ENCODE measurements at places on chromosomes 1 and 21.

DNA sequence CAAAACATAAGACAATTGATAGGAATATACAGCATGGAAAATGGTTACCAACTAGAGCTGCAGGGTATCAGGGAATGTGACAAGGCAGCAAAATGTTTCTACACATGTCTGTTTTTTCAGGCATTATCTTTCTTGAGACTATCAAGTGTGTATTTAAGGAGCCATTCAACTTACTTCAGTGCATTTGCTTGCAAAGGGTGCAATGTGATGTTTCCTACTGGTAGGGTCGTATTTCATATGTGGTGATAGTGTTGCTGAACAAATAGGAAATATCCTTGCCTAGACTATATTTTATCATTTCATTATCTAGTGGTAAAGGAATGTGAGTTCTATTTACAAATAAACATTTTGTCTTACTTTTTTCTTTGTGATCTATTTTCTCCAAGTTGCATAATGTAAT is 42.4 kb downstream of the PTPRC start:
- DNase-seq: peak; percentile 71

- DNase-seq: no peak
Measured at GRCh38 chr1:218548764-218549163, 203.6 kb downstream of the TGFB2 start.

GRCh38 chr1:233614743-233615521 is 1.0 kb downstream of the KCNK1 start:
- no peak for DNase-seq

- no peak for DNase-seq
Measured at GRCh38 chr1:118990513-118991152, 2.5 kb upstream of the TBX15 start.

- DNase-seq: no peak
Measured at GRCh38 chr1:203135636-203136305, 8.2 kb downstream of the ADORA1 start.

GRCh38 chr1:6309564-6309963 is 48.7 kb upstream of the GPR153 start:
- no peak for DNase-seq

- no peak for DNase-seq
Measured at GRCh38 chr1:212190169-212190568, 95.0 kb upstream of the PPP2R5A start.

- no peak for DNase-seq
Measured at GRCh38 chr1:47936916-47937551, 60.2 kb downstream of the TRABD2B start.

DNA sequence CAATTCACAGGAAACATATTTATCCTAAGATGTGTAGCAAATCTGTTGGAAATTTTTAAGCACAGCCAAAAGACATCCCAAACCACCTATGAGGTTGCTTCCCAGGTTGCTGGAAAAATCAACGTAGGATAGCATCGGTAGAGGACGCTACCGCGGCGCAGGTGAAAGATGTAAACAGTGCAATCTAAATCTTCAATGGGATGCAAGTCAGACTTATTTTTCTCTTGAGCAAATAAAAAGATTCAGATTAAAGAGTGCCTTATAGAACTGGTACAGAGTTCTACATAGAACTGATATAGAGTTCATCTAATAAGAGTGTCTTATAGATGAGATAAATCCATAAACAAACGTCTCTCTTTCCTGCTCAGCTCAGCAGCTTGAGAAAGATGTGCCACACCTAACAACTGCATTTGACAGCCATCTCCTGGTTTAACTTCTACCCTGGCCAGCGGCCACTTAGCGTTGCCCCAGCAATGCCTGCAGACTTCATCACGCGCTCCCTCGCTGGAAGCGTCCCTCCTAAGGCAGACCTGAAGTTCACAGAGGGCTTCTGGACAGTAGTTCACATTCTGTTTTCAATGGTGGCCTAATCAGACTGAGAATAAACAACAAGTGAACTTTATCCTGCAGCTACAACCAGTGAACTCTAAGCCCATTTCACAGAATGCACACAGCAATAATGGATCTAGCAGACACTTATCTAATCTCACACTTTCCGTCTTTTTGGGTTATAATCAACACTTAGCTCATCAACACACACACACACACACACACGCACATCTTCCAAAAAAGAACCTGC is 164.5 kb downstream of the TOMM20 start:
- DNase-seq: no peak

GRCh38 chr1:217059401-217059800 is 336.2 kb upstream of the ESRRG start:
- no peak for DNase-seq

DNA sequence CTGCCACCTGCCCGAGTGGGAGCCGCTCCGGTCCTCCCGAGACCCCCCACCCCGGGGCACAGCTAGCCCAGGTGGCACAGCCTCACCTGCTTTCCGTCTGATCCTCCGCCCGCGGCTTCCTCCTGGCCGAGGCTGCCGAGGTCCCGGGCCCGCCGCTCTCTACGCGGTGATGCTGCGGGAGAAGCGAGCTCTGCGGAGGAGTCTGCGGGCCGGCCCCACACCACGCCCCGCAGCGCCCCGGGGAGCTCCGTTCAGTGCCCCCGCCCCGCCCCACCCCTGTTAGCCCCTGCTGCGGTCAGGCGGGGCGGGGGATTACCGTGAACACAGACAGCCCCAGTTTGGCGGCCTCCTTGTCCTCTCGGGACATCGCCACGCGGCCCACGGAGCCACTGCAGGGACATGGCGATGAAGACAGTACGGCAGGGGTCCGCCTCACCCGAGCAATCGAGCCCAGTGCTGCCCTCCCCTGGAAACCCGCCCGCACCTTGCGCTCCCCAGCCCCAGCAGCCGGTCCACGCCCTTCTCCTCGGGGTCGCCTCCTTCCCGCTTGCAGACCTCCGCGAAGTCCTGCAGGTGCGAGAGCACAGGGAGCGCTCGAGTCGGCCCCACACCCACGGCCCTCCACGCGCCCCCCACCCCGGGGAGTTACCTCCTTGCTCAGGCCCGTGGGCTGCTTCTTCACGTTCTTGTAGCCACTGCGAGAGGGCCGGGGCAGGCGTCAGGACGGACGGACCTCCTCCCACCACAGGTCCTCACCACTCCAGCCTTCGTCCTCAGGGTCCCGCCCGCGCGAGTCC is 933 bp downstream of the C1orf35 start:
- peak; percentile 40 for DNase-seq

DNA sequence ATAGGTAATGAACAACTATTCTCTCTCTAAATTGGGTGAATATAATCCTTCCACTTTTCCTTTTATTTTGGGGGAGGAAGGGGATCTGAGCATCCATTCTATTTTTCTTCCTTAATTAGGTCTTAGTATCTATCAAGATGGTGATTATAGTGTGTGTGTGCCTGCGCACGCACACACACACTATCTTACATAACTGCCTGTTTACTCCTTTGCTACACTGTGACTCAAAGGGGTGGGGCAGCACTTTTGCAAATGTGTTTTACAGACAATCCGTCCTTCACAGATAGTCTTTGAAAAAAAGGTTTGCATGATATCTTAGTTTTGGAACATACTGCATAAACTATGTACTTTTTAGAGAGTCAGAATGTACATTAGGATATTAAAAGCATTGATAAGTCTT is 191.5 kb downstream of the SDCCAG8 start:
- peak; percentile 78 for DNase-seq

GRCh38 chr1:47931395-47931794 is 65.8 kb downstream of the TRABD2B start:
- DNase-seq: no peak

DNA sequence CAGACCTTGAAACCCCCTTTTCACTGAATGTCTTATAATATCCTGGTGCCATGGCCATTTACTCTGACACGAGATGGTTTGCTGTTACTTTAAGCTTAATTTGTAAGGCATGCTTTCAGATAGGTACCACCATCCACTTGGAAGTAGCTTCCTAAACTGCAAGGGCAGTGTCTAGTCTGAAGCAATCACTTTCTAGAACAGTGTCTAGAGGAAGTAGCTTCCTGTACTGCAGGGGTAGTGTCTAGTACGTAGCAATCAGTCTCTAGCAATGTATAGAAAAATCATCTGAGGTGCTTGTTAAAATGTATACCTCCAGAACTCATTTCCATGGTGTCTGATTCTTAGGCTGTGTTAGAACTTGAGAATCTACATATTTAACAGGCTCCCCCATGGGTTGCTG is 42.5 kb downstream of the ZBTB40 start:
- DNase-seq: no peak

- DNase-seq: no peak
Measured at GRCh38 chr1:183484851-183485250, 12.6 kb downstream of the SMG7 start.

GRCh38 chr1:41648844-41649243 is 164.4 kb upstream of the EDN2 start:
- no peak for DNase-seq

DNA sequence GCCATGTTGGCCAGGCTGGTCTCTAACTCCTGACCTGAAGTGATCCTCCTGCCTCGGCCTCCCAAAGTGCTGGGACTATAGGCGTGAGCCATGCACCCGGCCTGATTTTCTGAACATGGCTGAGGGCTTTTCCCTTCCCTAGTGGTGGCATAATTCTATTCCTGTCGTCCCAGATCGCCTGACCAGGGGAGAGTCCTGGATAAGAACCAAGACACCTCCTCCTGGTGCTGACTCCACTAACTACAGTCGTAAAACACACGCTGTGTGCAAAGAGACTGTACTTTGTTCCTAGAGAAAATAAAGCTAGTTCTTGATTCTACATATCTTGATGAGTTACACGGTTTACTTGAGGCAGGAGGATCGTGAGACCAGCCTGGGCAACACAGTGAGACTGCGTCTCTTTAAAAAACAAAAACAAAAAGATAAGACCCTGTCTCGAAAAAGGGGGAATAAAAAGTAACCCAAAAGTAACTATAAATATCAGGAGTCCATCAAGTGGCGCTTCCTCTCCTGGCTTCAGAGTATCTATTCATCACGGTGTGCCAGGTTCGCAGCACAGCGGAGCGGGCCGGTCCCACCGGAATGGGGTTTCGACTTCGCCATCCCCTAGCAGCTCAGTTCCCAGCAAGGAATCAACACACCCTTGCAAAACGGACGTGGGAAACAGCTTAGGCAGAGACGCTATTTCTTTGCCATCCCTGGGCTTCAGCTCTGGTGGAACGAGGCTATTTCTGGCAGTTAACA is 973 bp downstream of the SDF4 start:
- DNase-seq: peak; percentile 80

DNA sequence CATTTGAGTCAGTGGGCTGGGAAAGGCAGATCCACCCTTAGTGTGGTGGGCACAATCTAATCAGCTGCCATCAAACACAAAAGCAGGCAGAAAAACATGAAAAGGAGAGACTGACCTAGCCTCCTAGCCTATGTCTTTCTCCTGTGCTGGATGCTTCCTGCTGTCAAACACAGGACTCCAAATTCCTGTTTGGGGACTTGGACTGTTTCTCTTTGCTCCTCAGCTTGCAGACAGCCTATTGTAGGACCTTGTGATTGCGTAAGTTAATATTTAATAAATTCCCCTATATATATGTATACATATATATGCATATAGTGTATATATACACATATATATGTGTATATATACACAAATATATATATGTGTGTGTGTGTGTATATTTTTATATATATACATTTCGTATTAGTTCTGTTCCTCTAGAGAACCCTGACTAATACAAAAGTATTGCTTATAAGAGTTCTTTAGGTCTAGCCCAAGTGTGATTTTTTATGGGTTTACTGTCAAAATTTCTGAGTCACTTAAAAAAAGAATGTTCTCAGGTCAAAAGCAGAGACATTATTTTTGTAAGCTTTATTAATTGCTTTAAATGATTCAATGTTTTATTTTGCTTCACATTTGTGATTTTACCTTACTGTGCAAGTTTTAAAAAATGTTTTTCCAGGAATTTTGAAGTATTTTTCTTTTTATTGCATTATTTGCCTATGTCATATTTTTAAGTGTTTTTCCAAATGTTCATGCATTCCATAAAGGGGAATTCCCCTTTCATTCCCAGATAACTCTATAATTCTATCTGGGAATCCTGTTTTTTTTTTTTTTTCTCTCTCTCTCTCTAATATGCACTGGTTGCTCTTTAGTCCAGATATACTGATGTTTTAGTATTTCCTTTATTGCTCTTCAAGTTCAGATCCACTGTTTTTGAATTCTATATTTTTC is 92.1 kb upstream of the ADAMTS5 start:
- peak; percentile 15 for DNase-seq

GRCh38 chr1:47317841-47318240 is 3.9 kb upstream of the STIL start:
- DNase-seq: peak; percentile 85

GRCh38 chr1:48532976-48533375 is 61.0 kb upstream of the SPATA6 start:
- DNase-seq: no peak

- no peak for DNase-seq
Measured at GRCh38 chr1:61724506-61724812, 482 bp downstream of the TM2D1 start.

DNA sequence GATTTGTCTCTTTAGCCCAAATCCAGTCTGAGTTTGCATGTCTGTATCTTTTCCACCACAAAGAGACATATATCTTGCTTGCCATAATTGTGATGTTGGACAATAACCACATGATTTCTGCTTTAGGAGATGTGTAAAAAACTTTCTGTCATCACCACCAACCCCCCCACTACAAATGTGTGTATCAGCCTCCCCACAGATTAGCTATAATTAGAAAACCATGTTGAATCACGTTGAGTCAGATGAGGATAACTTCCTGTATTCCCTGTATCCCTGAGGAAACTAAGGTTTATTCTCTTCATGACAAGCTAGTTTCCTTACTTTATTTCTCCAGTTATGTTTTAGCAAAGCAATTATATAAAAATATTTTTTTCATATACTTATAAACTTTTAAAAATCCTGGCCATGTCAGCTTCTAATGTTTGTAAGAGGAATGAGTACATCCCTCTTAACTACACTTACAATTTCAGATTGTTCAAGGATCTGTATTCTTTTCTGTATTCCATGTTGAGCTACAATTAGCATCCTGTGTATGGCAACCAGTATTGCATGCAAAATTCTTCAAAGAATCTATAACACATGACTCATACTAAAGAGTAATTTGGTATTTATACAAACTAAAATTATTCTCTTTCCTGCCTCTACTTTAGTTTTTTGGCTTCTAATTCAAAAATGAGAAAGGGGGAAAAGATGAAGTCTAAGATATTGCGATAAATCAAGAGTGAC is 143.0 kb downstream of the FMN2 start:
- peak; percentile 31 for DNase-seq

GRCh38 chr1:11507309-11507708 is 28.4 kb downstream of the DISP3 start:
- no peak for DNase-seq

- DNase-seq: no peak
Measured at GRCh38 chr1:104028416-104029035, 278.8 kb downstream of the AMY1C start.

GRCh38 chr1:240912821-240913220 is 300.9 kb upstream of the GREM2 start:
- no peak for DNase-seq

DNA sequence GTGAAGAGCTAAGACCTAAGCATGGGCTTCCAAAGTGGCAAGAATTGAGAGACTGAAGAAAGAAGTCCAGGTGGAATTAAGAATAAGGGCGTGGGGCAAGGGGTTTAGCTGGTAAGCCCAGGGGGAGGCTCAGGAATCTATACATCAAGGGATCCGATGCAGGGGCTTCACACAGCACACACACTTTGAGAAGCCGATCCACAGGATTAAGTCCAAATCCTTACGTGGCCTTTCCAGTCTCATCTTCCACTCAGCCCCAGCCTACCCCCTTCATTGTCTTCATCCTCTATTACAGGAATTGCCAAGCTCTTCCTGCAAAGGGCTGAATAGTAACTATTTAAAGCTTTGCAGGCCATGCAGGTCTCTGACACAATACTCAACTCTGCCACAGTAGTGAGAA is 101.3 kb downstream of the TGFBR3 start:
- DNase-seq: no peak

GRCh38 chr1:165445388-165445787 is 462 bp upstream of the RXRG start:
- no peak for DNase-seq

- DNase-seq: peak; percentile 87
Measured at GRCh38 chr1:101371259-101371658, 134.4 kb downstream of the S1PR1 start.
